Cerebellum (tissue), 4 donors: ENCODE measurements at places on chromosomes 1 and 21. TPM values are rescaled to one million over a fixed set of nuclear protein-coding genes. Genes with fewer than 3 reads are reported as not detected.

Gene PTPN7
- 0.09 TPM for total RNA-seq

DNA sequence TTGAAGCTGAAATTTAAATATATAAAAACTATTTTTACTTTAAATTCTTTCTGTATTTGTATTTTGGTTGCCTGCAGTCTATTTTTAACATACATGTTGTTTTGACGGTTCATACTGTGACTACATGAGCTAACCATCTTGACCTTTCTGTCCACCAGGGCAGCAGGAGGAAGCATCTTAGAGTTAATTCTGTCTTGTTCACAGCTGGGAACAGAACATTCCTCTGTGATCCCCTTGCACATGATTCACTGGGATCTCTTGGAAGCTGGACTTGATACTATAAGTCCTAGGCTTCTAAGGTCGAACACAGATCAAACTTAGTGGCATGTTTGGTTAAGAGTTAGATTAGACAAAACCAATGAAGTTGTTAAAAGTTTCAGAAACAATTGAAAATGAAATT is 99.7 kb downstream of the NFIA start:
- DNase-seq: no peak

Gene OR2T35
- not detected for total RNA-seq

Gene RGS13
- not detected for total RNA-seq

Gene PYHIN1
- not detected for total RNA-seq

- DNase-seq: no peak
Measured at GRCh38 chr1:182909578-182909977, 43.4 kb downstream of the SHCBP1L start.

DNA sequence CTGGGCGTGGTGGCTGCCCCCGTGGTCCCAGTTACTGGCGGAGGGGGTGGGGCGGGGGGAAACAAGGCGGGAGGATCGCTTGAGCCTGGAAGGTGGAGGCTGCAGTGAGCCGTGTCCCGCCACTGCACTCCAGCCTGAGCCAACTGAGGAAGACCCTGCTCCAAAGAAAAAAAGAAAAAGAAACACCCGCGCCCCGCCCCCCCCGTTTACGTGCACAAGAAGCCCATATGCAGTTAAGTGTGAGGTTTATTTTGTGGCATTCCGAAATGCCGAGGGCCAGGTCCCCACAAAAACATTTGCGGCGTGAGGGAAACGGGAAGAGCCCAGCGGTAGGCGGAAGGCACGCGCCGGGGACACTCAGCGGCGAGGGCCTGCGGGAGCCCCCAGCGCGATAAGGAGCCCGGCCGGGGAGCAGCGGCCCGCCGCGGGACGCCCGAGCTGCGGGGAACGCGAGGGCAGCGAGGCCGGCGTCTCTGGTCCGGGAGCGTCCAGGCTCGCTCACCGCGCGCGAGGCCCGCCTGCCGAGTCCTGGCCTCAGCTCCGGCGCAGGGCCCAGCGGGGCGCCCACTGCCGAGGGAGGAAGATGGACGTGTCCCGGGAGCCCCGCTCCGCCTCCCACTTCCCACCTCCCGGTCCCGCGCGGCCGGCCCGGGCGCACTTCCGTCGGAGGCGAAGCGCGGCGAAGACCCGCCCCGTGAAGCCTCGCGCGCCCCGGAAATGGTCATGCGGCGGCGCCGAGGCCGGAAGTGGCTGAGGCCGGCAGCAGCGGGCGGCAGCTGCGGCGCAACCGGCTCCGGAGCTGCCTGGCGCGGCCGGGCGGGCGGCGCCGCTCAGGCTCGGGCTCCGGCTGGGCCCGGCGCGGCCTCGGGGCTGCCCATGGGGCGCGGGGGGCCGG is at the start of gene TRAPPC10:
Gene TRAPPC10, plus strand, starts transcription at position 731 of the 895 bp plus-strand sequence. CDS start 185 bp downstream, outside the sequence.
- peak; percentile 90 for DNase-seq

- no peak for DNase-seq
Measured at GRCh38 chr1:20426923-20427322, 59.1 kb downstream of the CAMK2N1 start.

DNA sequence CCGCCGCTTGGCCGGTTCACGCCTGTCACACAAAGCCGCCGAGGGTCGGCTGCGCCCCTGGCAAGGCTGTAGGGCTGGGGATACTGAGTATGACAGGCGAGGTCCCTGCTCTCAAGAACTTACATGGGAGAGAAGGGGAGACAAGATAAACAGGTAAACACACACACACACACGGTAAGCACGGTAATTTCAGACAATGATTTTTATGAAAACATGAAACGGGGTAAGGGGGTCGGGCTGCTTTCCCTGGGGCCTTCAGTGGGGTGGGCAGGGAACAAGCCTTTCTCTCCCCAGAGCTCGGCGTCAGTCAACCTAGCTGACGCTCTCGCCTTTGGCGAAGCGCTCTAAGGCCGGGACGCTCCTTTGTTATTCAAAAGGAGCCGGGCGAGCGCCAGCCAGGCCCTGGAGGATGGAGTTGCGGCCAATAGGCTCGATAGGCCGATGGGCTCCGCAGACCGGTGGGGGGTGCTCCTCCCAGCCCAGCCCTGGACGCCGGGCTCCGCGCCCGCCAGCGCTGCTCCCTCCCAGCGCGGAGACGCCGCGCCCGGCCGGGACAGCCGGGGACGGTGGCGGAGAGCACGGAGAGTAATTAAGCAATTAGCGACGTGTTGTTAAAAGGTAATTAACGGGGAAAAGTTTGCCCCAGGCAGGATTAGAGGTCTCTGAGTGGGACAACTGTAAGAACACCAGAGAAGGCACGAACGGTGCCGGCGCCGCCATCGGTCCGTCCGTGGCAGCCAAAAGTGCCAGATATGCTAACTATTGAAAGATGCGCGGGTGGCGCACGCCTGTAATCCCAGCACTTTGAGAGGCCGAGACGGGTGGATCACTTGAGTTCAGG is 950 bp upstream of the INKA2 start:
- DNase-seq: peak; percentile 83

DNA sequence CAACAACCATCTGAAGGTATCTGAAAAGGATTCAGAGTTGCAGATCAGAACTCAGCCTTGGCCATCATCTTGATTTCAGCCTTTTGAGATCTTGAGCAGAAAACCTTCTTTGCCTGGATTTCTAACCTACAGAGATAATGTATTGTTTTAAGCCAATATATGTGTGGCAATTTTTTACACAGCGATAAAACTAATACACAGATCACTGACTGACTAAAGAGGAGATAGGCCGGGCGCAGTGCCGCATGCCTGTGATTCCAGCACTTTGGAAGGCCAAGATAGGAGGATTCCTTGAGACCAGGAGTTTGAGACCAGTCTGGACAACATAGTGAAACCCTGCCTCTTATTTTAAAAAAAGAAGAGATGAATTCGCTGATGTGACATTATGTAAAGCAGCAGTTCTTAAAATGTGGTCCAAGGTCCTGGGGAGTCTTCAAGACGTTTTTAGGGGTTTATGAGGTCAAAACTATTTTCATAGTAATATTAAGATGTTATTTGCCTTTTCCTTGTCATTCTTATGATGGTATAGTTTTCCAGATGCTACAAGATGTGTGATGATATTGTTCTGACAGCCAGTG is 50.1 kb upstream of the CNN3 start:
- DNase-seq: no peak

DNA sequence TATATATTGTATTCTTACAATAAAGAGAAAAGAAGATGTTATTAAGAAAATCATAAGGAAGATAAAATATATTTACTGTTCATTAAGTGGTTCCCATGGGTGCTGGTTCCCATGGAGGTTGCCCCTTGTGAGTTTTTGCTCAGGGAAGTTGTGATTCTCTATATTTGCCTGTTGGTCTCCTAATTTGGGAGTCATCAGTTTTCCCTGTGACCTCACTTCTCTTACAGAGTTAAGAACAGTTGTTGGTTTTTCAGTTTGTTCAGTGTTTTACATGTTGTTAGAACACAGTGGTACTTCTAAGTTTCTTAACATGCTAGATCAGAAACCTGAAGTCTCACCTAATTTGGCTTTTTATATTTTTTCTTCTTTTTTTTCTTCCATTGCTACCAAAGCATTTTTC is 109.2 kb downstream of the OSBPL9 start:
- DNase-seq: no peak

Gene TSPAN1
- 1.00 TPM for total RNA-seq

DNA sequence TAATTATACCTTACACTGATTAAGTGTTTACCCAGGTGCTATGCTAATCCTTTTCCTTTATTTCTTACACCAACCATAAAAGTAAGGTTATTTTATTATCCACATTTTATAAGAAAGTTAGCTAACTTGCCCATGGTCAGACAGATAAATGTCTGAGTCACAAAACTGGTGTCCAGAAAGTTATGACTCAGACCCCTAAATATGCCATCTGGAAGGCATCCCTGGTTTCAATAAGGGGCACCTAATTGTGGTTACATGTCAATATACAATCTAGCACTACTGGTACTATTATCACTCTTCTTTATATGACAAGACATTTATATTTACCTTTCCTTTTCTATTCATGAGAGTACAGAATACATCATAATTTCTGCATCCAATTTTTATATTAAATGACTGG is 496.5 kb upstream of the ADGRL2 start:
- no peak for DNase-seq

Gene TFF2
- not detected for total RNA-seq

Gene AADACL4
- not detected for total RNA-seq

Gene LYPD8
- total RNA-seq: not detected

DNA sequence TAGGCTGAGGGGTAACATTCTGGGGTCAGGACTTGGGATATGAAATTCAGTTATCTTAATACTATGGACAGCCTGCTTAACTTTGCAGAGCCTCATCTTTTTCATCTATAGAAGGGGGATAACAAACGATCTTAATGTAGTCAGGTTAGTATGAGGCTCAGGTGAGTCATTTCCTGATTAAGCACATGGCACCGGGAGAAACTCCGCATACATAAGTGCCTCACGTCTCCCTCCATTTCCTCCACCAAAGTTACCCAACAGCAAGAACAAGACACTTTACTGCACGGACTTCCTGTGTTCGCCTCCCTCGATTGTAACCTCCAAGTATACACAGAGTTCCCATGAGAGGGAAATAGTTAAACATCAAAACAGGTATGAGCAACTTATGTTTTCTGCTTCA is 112.7 kb upstream of the COA6 start:
- no peak for DNase-seq

DNA sequence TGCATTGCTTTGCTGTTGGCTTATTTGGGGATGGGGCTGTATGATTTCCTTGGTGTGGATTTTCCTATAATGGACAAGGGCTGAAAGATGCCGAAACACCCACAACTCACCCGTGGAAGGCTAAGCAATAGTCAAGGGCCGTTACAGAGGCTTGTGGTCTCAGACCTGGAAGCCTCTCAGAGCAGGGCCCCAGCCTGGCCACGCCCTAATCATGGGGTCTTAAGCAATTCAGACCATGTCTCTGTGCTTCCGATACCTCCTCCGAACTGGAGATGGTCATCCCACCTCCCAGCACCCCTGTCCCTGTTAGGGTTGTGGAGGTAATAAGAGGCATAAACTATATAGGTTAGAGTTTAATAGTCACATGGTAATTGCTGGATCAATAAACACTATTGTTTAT is 3.4 kb downstream of the ABCG1 start:
- no peak for DNase-seq

- no peak for DNase-seq
Measured at GRCh38 chr1:233487408-233487807, 126.5 kb upstream of the KCNK1 start.

DNA sequence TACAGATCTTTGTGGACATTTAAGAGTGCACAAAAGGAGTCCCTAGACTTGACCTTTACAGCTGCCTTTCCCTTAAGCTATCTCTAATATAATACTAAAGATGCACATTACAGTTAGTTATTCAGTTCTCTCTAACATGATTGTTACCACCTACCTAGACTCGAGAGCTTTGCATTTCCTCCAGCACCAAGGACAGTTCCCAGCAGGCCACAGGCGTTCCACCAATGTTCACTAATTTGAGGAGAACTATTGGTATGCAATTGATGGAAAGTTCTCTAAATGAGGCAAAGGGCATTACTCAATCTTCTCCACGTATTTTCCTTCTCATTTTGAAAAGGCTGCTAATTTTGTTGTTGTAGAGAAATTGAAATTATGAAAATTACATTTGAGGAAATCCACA is 5.4 kb upstream of the NTNG1 start:
- no peak for DNase-seq

- no peak for DNase-seq
Measured at GRCh38 chr21:34817821-34818661, 149.2 kb downstream of the CLIC6 start.

Gene ELOVL1
- total RNA-seq: 5.0 TPM

Gene BATF3
- total RNA-seq: 0.91 TPM

Gene OXCT2
- 1.00 TPM for total RNA-seq

Gene TMEM240
- total RNA-seq: 8.8 TPM

DNA sequence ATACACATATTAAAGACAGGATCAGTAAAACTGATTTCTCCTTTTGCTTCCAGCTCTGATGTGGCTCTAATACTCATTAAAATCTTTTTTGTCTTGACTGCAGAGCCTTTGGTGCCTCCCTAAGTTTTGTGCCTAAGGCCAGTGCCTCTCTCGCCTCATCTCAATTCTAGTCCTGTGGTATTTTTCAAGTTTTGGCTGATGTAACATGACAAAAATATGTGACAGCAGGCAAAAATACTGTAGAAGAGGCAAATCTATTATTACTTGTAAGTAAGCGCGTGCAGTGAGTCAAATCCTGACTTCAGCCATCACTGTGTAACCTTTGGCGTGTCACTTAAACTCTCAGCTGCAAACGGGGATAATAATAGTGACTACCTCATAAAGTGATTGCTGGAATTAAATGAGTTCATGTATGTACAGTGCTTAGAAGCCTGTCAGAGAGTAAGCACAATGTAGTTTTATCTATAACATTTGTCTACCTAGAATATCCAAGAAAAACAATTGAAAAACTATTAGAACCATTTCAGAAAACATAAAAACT is 74.0 kb downstream of the MAB21L3 start:
- no peak for DNase-seq

Gene NR1I3
- not detected for total RNA-seq

Gene NBPF15
- total RNA-seq: 41.4 TPM

Gene TRIM46
- 16.7 TPM for total RNA-seq
